SIG-M5 (cell line): ENCODE measurements at places on chromosomes 6 and 20.

DNA sequence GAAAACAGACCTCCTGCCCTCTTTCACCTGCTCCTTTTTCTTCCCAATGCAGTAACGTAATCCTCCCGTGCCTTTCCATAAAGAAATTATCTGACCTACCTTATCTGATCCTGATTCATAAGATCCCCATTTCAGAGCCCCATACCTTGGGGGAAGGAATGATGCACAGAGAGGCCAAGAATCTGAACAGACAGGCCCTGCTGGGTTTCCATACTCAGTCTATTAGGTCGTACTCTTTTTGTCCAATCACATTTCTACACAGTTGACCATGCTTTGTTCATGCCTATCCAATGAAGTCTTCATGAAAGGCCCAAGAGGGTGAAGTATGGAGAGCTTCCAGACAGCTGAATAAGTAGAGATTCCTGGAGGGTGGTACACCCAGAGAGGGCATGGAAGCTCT, 25.3 kb downstream of the SRPK1 start:
- no peak for DNase-seq

GRCh38 chr20:32564921-32565734, 20.0 kb downstream of the NOL4L start:
- no peak for DNase-seq

- no peak for DNase-seq
These were observed 55.5 kb downstream of the ATP9A start for GRCh38 chr20:51712501-51713212.

- no peak for DNase-seq
These were observed 178.6 kb upstream of the MAP3K7 start for GRCh38 chr6:90765491-90765890.

DNA sequence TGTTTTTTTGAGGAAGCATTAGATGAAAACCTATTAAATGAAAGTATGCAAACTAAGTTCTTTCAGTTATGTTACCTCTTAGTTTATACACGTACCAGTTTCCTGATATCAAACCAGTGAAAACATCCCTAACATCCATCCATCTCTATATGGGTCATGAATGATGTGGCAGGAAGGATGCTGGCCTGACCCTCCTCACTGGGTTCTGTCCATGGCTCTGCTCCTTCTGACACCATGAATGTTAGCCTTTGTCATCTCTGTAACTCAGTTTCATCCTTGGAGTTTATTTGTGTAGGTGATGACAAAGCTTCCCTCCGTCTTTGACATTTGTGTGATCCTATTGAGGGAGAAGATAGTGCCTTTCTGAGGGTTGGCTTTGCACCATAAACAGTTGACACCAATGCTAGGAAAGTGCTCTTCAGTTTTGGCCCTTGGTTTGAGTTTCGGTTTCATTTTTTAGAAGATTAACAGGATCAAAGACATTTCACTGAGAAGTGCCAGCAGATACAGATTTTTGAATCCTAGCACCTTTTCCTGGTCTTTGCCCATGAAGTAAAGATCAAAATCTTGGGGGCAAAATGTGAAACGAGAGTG, 72.0 kb upstream of the SCGN start:
- DNase-seq = no peak

DNA sequence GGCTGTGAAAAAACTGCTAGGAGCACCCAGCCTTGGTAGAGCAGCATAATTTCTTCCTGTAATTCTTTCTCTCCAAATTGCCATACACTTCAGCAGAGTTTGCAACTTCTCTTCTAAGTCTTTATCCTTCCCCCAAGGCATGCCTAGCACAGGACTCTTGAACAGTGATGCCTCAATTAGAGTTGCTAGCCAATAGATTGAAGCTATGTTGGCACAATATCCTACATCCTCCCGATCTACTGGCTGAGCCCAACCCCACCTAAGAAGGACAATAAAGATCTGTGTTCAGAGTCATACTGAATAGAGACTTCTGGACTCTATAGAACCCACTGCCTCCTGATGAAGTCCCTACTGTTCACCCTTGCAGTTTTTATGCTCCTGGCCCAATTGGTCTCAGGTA, at the start of gene DEFB126:
DEFB126 (plus strand) TSS at position 301 of the 400 bp plus-strand sequence; CDS start at position 340, 39 bp downstream.
- DNase-seq = no peak

DNA sequence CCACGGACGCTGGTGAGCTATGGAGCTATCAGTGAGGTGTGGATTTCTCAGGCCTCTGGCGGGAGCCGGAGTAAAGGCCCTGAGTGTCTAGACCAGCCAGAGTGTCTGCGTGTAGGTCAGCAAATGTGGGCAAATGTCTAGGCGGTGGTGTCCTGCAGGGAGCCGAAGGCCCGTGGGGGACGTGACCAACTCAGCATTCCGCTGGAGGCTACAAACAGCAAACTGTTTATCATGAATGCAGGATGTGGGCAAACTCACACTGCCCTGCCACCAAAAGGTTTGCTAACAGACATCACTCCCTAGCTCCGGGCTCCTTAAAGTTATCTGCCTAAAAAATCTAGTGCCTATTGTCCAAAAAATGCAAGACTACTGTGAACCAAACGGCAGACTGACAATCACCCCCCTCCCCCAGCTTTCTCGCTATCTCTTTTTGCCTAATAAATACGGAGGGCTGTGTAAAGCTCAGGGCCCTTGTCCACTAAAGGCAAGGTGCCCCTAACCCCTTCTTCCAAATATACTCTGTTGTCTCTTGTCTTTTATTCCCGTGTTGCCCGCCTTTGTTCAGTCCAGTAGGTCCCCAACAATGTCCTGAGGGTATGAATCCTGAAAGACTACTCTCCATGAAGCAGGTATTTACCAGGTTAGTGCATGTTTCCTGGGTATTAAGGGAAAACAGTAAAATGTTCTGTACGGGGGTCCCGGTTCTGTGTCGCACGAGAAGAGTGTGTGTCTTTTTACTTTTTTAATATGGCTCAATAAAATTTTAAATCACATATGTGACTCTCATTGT, 29.0 kb upstream of the AFDN start:
- no peak for DNase-seq
